GM12878 (cell line): ENCODE measurements at places on chromosomes 16 and 17. TPM values are rescaled to one million over a fixed set of nuclear protein-coding genes. Genes with fewer than 3 reads are reported as not detected.

Gene KRT32
- not detected in 2 replicates for total RNA-seq

Gene ADAD2
- total RNA-seq, result 0.44 TPM in 1 of 2 replicates, not detected in the other

Gene C16orf82
- not detected in 2 replicates for total RNA-seq

Gene CES4A
- 1.8 and 3.3 TPM in 2 replicates for total RNA-seq

Gene KRT33B
- total RNA-seq, result not detected in 2 replicates

DNA sequence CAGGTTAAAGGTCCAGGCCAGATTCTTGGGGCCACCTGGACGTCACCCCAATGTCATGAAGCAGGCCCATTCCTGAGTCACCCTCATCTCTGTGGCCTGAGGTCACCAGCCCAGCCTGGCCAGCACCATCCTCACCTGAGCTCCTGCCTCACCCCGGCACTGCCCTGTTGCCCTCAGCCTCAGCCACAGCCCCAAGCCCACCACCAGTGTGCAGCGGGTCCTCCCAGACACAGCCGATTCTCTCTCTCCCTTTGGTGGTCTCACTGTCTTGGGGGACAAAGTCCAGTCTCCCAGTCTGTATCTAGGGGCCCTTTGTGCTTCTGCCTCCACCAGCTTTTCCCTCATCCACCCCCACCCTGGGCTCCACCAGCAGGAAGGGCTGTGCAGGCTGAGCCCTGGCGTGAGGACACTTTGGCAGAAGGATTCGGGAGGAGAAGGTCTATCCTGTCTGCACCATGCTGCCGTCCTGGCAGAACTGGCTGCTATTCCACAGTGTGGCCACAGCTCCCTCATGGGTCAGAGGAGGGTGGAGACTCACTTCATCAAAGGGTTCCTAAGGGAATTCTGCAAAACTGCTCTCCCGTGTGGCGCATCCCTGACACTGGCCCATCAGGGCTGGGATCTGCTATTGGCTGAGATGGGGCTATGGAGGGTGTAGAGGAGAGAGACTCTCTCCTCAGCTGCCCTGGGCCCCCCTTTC is 64.3 kb downstream of the PRMT7 start:
- no peak overlapping the region for H3K4me3 ChIP-seq
- H3K36me3 ChIP-seq, result no peaks in the 10 kb centered on the region
- no peak overlapping the region for H3K27ac ChIP-seq
- H3K27me3 ChIP-seq, result no peaks in the 10 kb centered on the region; the same call in 1 of the 2 replicates
- DNase-seq, result no peak

GRCh38 chr17:44865931-44866330 is 18.2 kb downstream of the HIGD1B start:
- no peak overlapping the region for H3K4me3 ChIP-seq
- no peak overlapping the region for H3K27ac ChIP-seq
- no peaks in the 10 kb centered on the region for H3K4me1 ChIP-seq
- DNase-seq, result no peak
- no peaks in the 10 kb centered on the region for H3K27me3 ChIP-seq
- H3K36me3 ChIP-seq, result peaks cover 38% of the 10 kb centered on the region

DNA sequence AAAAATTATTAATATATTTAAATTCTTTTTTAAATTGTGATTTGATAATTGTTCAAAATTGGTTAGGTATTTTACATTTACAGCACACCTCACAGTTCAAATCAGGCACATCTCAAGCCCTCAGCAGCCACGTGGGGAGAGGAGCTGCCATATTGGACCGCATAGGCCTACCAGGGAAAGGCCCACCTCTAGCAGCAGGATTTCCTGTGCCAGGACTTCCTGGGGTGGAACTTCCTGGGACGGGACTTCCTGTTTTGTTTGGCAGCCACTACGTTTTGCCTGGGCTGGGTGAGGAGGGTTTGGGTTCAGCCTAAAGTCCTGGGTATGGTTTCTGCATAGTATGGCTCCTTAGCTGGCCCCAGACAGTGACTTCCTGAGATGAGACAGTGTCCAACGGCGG is 298.5 kb upstream of the FOXF1 start:
- H3K4me3 ChIP-seq, result no peak overlapping the region
- no peak overlapping the region for H3K27ac ChIP-seq
- no peaks in the 10 kb centered on the region for H3K27me3 ChIP-seq
- no peaks in the 10 kb centered on the region for H3K36me3 ChIP-seq
- DNase-seq, result no peak
- no peaks in the 10 kb centered on the region for H3K4me1 ChIP-seq

GRCh38 chr16:88732172-88732960 is 26.1 kb downstream of the CTU2 start:
- H3K4me1 ChIP-seq, result no peaks in the 10 kb centered on the region
- H3K27me3 ChIP-seq, result no peaks in the 10 kb centered on the region
- no peak for DNase-seq
- peaks cover 9% of the 10 kb centered on the region; the same call in 1 of the 2 replicates for H3K36me3 ChIP-seq
- H3K4me3 ChIP-seq, result no peak overlapping the region

- H3K4me1 ChIP-seq, result no peaks in the 10 kb centered on the region
- no peak overlapping the region for H3K4me3 ChIP-seq
- H3K27ac ChIP-seq, result no peak overlapping the region
- H3K36me3 ChIP-seq, result peaks cover 32% of the 10 kb centered on the region; the same call in 1 of the 2 replicates
- DNase-seq, result no peak
- no peaks in the 10 kb centered on the region for H3K27me3 ChIP-seq
Measured at GRCh38 chr16:89899879-89900481, 18.7 kb upstream of the MC1R start.

- DNase-seq, result no peak
- H3K27ac ChIP-seq, result no peak overlapping the region
- no peaks in the 10 kb centered on the region for H3K4me1 ChIP-seq
- H3K4me3 ChIP-seq, result no peak overlapping the region
Measured at GRCh38 chr16:76175718-76176117, 101.5 kb upstream of the CNTNAP4 start.

DNA sequence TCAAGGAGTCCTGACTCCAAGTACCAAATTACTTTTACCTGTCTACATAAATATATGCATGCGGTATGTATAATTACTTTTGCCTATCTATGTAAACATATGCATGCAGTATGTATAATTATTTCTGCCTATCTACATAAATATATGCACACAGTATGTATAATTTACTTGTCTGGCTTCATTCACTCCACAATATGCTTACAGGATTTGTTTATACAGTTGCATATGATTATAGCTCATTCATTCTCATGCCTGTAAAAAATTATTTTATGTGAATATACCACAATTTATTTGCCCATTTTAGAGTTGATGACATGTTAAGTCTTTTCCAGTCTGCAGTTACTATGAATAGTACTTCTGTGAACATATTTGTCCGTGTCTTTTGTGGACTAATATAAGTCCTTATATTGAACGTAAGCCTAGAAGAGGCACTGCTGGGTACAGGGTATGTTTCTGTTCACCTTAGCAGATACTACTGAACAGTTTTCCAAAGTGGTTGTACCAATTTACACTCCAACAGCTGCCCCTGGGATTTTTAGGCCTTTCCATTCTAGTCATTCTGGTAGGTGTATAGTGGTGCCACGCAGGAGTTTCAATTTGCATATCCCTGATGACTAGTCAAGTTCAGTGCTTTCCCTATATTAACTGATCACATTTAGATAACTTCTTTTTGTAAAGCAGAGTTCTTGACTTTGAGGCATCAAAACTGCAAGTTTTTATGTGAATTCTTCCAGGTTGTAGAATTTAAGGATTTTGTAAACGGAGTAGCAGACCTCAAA is 47.0 kb downstream of the MARVELD3 start:
- no peak overlapping the region for H3K4me3 ChIP-seq
- no peaks in the 10 kb centered on the region for H3K27me3 ChIP-seq
- H3K27ac ChIP-seq, result no peak overlapping the region
- H3K4me1 ChIP-seq, result no peaks in the 10 kb centered on the region
- no peaks in the 10 kb centered on the region for H3K36me3 ChIP-seq

- H3K36me3 ChIP-seq, result no peaks in the 10 kb centered on the region
- H3K27me3 ChIP-seq, result no peaks in the 10 kb centered on the region
- H3K4me3 ChIP-seq, result no peak overlapping the region
- DNase-seq, result no peak
- H3K27ac ChIP-seq, result no peak overlapping the region
Measured at GRCh38 chr17:1568950-1569810, 6.6 kb upstream of the PITPNA start.

DNA sequence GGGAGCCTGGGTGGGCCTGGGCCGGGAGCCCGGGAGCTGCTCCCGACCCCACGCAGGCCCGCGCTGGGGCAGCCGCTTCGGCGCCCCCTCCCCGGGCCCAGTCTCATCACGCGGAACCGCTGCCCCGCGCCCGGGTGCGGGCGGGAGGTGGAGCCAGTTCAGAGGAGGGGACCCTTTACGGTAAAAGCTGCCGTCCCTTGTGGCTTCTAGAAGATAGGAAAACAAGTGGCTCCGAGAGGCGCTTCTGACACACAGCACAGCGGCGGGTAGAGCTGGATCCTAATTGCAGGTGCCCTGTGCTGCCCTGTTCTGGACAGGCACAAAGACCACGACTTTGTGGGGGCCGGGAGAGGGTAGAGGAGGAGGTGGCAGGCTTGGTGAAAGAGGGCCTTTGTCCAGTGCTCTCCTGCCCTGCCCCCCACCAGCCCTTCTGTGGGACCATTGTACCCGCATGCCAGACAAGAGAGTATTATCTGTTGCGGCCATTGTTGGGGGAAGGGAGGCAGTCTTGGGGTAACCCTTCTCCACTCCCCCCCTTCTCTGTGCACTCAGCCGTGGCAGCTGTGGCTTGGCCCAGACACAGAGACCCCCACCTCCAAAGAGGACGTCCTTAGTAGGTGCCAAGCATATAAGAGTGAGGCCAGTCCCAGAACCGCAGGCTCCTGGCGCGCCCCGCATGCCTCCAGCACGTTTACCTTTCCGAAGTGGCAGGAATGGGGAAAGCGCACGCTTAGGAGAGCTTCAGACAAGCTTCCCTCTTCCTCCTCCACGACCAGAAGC is 736 bp downstream of the CNP start:
- H3K27ac ChIP-seq, result peak overlapping the region; percentile 87
- peaks cover 6% of the 10 kb centered on the region for H3K4me1 ChIP-seq
- peaks cover 10% of the 10 kb centered on the region; the same call in 1 of the 2 replicates for H3K36me3 ChIP-seq
- no peak for DNase-seq
- H3K4me3 ChIP-seq, result peak overlapping the region; percentile 79

- H3K4me1 ChIP-seq, result no peaks in the 10 kb centered on the region
- H3K27me3 ChIP-seq, result no peaks in the 10 kb centered on the region
- no peak overlapping the region for H3K27ac ChIP-seq
- no peak overlapping the region for H3K4me3 ChIP-seq
Measured at GRCh38 chr17:55351226-55351625, 70.4 kb downstream of the MMD start.

DNA sequence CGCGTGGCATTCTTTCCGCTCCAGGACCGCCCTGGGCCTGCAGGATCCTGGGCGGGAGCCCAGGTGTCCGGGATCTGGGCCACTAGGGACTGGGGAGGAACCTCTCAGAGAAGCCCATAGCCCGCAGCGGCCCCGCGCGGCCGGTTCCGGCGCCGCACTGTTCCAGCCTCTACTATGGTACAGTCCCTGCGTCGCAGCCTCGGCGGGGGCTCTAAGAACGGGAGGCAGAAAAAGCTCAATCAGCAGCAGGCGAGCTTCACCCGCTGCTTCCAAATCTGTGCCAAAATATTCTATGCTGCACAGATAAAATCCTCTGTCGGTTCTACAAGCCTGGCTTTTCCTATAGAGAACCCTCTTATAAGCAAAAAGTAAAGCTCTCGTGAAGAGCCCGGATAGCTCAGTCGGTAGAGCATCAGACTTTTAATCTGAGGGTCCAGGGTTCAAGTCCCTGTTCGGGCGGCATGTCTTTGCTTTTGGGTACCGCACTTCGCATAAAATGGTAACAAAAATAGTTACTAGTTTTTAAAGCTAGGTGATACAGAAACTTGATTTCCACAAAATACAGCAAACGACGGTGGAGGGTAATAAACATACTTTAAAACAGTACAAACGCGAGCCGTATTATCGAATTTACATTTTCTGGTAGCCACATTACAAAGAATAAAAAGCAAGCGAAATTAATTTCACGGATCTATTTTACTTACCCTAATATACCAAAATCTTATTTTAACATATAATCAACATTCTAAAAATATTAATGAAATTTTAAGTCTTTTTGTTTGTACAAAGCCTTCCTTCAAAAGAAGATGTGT is 661 bp upstream of the ALOXE3 start:
- H3K4me1 ChIP-seq, result peaks cover 26% of the 10 kb centered on the region
- H3K4me3 ChIP-seq, result peak overlapping the region; percentile 86
- peaks cover 3% of the 10 kb centered on the region; the same call in 1 of the 2 replicates for H3K27me3 ChIP-seq
- peak overlapping the region; percentile 12; the same call in 1 of the 2 replicates for H3K27ac ChIP-seq
- peak; percentile 57 for DNase-seq

GRCh38 chr16:23025692-23026307 is 123.5 kb downstream of the USP31 start:
- H3K36me3 ChIP-seq, result no peaks in the 10 kb centered on the region
- H3K4me1 ChIP-seq, result no peaks in the 10 kb centered on the region
- no peak overlapping the region for H3K4me3 ChIP-seq
- H3K27me3 ChIP-seq, result peaks cover 1% of the 10 kb centered on the region; the same call in 1 of the 2 replicates

DNA sequence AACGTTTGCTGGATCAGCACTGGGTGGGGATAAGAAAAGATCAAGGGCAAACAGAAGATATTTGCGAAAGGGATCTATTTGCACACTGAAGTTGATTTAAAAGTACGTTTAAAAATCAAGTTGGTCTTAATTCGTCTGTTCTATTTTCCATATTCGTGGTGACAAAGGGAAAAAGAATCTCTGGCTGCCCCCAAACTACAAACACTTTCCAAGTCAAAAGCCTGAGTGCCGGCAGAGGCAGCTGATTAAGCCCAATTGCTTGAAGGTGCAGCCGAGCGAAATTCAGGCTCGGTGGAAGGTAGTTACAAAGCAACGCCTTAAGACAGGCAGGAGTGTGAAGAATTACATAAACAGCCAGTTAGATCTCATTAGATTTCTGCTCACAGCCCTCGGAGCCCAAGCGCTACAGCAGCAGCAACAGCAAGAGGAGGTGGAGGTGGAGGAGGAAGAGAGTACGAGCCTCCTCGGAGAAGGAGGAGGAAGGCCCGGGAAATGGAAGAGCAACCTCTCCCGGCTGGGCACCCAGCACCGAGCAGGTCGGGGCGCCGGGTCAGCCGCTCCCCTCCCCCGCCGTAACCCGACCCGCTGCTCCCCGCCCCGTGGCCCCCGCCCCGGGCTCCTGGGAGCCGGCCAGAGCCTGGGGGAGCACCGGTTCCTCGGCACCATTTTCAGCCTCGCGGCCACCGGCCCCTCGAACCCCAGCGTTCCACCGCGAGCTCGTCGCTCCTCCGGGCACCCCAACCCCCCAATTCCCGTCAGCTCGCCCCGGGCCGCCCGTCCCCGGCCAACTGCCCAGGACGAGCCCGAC is 890 bp downstream of the TOB1 start:
- no peaks in the 10 kb centered on the region for H3K4me1 ChIP-seq
- H3K4me3 ChIP-seq, result peak overlapping the region; percentile 92
- peak overlapping the region; percentile 68 for H3K27ac ChIP-seq
- H3K27me3 ChIP-seq, result no peaks in the 10 kb centered on the region
- DNase-seq, result no peak

GRCh38 chr16:66444049-66444481 is 17.0 kb downstream of the BEAN1 start:
- no peak for DNase-seq
- H3K27ac ChIP-seq, result no peak overlapping the region
- H3K4me3 ChIP-seq, result no peak overlapping the region
- H3K4me1 ChIP-seq, result no peaks in the 10 kb centered on the region

DNA sequence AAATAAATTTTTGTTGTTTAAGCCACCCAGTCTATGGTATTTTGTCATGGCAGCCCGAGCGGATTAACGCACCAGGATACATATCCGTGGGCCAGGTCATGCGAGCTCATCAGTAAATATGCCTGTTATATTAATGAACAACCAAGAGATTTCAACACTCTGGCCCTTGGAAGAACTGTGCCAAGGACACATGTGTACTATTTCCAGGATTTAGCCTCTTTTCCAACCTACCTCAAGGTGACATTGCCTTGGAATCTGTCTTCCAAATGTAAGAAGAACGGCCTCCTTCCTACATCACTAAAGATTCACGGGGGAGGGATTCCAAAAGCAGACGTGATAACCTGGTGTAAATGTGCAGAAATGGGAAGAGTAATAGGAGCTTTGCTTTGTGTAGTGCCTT is 72.8 kb upstream of the DYNLRB2 start:
- H3K27me3 ChIP-seq, result no peaks in the 10 kb centered on the region
- no peak overlapping the region for H3K27ac ChIP-seq
- H3K4me1 ChIP-seq, result no peaks in the 10 kb centered on the region
- no peak for DNase-seq
- no peak overlapping the region for H3K4me3 ChIP-seq
